ENCODE measurements at places on chromosomes 3 and 15. TPM values are rescaled to one million over a fixed set of nuclear protein-coding genes. Genes with fewer than 3 reads are reported as not detected.

- DNase-seq: no peak
These were observed 8.5 kb downstream of the CRBN start for GRCh38 chr3:3170998-3171397.

DNA sequence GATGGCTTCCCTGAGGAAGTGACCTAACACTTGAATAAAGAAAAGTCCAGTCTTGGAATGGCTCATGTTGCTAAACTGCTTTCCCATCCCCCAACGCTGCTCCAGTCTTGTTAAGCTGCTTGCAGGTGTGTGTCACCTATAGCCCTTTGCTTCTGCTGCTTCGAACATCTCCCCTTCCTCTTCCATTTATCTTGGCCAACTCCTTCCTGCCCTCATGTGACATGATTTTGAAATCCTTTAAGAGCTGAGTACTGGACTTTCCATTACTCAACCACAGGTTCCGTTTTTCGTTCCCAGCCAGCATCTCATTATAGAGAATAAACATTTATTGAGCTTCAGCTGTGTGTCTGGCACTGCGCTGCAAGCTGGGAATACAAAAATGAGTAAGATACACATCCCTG is 1.7 kb downstream of the ATG7 start:
- no peak for DNase-seq

GRCh38 chr3:116341899-116342298 is 103.4 kb downstream of the LSAMP start:
- no peak for DNase-seq

GRCh38 chr3:29940759-29941323 is 660.0 kb downstream of the RBMS3 start:
- no peak for DNase-seq

DNA sequence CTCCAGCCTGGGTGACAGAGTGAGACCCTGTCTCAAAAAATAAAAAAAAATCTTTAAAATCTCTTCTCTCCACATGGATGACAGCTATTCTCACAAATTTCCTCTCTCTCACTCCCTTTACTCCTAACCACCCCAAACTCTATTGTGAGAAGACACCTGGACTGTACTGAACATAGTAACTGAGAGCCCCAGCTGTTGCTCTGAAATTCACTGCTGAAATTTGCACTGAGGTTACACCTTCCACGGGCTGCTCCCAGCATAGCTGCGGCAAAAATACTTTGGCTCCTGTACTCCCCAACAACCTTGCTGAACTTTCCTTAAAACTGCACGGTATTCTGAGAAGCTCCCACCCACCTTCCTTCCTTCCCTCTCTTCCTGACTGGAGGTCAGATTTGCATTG is 4.4 kb upstream of the PCCB start:
- no peak for DNase-seq

DNA sequence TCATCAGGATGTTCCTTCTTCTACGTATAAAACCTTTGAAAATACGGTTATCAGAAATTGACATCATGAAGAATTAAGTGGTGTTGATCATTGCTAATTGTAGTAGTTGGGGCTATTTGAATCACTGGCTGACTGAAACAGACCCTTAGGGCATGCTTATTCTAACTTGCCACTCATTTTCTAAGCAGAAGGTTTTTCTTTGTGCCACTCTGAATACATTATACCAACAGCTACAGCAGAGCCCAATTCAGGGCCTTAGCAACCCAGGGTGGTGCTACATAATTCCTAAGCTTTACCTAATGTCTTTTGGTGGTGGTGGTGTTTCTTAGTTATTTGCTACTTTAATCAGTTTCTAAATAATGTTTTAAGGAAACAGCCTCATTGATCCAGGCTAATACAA is 524.2 kb downstream of the NLGN1 start:
- DNase-seq: no peak

DNA sequence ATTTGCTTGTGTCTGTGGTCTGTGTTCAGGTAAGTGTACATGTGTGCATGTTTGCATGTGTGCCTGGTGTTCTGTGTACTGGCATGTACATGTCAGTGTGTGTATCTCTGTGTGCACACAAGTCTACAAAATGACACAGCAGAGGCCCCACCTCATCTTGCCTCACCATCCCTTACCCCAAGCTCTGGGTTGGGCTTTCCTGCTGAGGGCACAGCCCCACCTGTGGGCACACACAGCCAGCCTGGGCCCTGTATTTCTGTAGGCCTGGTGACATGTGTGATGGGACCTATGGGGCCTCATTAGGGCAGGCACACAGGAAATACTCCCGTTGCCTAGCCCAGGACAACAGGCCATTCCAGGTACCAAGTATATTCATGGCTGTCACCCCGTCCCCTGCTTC is 13.5 kb downstream of the VIPR1 start:
- DNase-seq: peak; percentile 11

- no peak for DNase-seq
These were observed 108.1 kb downstream of the TPRA1 start for GRCh38 chr3:127482216-127483004.

GRCh38 chr3:38603731-38604131 is 45.8 kb downstream of the SCN5A start:
- DNase-seq: no peak

GRCh38 chr15:38186507-38186906 is 66.1 kb upstream of the SPRED1 start:
- DNase-seq: no peak

- no peak for DNase-seq
These were observed 24.3 kb downstream of the NFKBIZ start for GRCh38 chr3:101873619-101874018.

DNA sequence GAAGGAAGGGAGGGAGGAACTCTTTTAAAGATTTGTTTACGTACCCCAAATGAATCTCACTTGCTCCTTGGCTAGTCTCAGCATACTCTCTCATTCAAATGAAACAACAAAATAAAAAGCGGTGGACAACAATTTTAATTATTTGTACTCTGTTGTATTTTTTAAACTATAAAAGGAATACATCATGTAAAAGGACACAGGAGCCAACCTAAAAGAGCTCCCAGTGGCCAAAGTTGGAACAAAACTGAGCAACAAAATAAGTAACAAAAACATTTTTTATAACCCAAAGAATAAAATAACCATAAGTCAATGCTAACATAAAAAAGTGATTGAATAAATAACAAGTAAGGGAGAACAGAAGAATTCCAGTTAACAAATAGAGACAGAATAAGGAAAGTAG is 24.4 kb upstream of the SSUH2 start:
- DNase-seq: no peak

DNA sequence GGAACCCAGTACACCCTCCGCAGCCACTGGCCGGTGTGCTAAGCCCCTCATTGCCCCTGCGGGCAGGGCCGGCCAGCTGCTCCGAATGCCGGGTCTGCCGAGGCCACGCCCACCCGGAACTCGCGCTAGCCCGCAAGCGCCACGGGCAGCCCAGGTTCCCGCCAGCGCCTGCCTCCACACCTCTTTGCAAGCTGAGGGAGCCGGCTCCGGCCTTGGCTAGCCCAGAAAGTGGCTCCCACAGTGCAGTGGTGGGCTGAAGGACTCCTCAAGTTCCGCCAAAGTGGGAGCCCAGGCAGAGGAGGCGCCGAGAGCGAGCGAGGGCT is 81.4 kb upstream of the BCHE start:
- peak; percentile 49 for DNase-seq

DNA sequence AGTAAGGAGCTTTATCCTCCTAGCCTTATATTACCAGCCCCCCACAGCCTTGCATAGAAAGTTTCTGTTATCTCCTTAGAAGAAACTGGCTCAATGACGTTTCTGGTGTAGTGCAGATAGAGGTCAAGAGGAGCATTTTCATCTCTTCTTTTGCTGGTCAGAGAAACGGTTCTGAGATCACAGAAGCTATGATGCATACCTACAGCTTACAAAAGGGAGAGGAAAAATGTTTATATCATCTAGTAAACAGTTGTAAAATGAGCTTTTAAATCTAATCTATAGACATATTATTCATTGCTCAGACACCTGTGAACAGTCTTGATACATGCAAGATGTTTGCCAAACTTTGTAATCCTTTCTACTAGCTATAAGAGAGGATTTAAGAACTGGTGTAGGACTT is 68.0 kb downstream of the GMPS start:
- DNase-seq: no peak

DNA sequence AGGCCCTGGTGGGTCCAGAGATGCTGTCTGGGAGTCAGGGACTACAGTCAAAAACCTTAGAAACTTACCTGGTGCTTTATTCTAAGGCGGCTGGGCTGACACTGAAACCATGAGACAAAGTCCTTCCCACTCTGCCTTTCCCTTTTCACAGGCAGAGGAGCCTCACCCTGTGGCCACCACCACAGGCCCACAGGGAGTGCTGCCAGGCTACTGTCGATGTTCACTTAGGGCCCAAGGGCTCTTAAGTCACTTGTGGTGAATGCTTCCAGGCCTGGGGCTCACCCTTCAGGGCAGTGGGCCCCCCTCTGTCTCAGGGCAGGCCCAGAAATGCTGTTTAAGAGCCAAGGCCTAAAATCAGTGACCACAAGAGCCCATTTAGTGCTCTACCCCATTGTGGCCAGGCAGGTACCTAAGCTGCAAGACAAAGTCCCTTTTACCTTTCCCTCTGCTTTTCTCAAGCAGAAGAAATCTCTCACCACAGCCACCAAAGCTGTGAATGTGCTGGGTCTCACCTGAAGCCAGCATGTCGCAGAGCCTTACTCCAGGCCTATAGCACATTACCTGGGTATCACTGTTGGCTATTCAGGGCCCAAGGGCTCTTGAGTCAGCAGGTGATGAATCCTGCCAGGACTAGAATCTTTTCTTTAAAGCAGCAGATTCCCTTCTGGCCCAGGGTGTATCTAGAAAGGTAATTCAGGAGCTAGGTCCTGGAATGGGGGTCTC is 39.5 kb upstream of the GOLGA6B start:
- no peak for DNase-seq

DNA sequence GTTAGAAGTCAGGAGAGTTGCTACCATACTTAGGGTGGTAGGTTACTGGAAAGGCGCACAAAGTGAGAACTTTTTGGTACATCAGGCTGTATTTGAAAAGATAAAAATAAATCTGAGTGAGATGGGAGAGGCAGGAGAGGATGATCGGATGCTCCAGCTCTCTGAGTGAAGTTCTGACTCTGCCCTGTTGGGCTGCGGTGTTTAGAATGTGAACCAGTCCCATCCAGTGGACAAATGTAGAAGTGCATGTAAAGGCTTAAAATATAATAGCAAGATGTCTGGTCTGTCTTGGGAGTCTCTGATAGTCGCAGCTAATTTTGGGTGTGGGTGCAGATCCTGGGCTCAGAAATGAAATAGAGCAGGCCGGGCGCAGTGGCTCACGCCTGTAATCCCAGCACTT is 30.4 kb downstream of the ACKR2 start:
- peak; percentile 58 for DNase-seq

FBLN2 gene
- 124 TPM for polyA plus RNA-seq

IGSF10 gene
- 12.3 TPM for polyA plus RNA-seq

TMEM266 gene
- polyA plus RNA-seq: not detected

KBTBD13 gene
- polyA plus RNA-seq: 6.9 TPM

NEK10 gene
- 3.1 TPM for polyA plus RNA-seq

A4GNT gene
- polyA plus RNA-seq: not detected

SLC22A13 gene
- polyA plus RNA-seq: 0.09 TPM

TM6SF1 gene
- polyA plus RNA-seq: 13.8 TPM

CCDC51 gene
- 11.2 TPM for polyA plus RNA-seq

HTR3E gene
- polyA plus RNA-seq: not detected

GABRA5 gene
- polyA plus RNA-seq: 0.27 TPM
